NK-92 treated with Interleukin-12 subunit alpha and Interleukin-12 subunit beta, amount 100 ng/mL, for 24 hours (cell line): ENCODE measurements at places on chromosomes 11 and 22.

DNA sequence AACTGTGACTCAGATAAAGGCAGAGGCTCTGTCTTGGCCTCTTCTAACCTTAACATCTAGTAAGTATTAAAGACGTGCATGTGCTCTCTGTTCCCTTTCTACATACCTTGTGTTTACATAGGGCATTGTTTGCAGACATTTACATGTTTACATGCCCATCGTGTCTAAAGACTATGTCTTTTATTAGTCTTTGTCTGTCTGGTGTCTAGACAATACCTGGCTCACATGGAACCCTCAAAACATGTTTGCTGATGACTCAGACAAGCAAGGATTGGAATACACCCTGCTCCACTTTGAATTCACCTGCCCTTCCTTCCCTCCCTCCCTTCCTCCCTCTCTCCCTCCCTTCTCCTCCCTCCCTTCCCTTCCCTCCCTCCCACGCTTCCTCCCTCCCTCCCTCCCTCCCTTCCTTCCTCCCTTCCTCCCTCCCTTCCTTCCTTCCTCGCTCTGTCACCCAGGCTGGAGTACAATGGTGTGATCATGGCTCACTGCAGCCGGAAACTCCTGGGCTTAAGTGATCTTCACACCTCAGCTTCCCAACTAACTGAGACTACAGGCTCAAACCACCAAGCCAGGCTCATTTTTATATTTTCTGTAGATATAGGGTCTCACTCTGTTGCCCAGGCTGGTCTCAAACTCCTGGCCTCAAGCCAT, 23.7 kb upstream of the SORL1-AS1 start:
- DNase-seq, result no peak

DNA sequence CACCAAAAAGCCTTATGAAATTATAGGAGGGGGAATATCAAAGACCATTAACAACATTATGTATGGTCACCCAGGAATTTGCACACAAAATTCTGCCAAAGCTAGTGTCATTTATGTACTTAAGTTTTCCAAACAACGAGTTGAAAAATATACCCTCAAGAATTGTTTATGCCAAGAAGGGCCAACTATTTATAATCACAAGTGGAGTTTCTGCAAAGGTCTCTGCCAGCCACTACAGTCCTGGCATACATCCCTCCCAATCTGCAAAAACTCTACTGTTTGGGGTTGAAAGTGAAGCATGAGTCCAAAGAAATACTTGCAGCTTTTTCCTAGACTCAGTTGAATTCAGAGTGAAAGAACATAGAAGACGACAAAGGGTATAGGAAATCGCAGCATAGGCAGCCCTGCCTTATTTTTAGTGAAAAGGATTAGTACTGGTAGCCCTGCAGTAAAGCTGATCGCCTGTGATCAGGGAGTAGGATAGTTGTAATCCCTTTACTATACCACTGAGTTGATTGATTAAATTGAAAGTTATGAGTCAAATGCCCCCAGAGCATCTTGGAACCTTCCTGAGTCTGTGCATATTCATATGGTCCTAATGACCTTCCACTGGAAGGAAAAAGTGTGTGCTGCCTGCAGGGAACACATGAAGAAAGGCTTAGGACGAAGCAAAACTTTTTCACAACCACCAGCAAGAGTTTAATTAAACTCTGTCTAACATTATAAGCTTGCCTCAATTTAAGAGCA, 144.0 kb downstream of the SPON1 start:
- no peak for DNase-seq

DNA sequence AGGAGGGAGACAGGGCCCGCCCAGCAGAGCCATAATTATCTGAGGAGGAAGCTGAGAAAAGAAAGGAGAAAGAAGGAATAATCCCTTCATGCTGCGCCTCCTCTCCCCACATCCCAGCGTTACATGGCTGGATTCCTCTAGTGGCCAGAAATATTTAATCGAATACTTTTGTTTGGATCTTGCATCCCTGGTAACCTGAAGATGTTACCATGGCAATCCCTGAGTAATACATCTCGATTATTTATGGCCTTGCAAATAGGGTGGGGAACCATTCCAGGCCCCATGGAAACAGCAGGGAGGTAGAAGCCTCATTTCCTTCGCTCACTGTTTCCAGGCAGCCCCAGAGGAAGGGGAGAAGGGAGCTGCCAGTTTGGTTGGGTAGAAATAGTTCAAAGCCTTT, 357.7 kb downstream of the BUD13 start:
- DNase-seq, result no peak

DNA sequence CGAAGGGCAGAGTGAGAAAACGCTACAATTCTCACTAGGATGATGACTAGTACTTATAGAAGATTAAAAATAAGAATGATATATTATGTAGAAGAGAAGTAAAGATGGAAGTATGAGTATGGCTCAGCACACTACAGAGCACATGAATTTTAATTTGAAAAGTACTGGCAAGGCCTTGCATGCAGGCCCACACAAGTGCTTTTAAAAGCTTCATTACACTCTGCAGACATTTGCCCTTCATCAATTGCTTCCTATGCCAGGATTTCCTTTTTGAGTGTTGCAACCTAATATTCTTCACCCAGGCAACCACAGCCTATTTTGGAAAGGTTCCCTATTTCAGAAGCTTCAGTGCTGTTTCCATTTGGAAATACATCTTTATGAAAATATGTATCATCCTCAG, 81.1 kb downstream of the LARGE2 start:
- no peak for DNase-seq

DNA sequence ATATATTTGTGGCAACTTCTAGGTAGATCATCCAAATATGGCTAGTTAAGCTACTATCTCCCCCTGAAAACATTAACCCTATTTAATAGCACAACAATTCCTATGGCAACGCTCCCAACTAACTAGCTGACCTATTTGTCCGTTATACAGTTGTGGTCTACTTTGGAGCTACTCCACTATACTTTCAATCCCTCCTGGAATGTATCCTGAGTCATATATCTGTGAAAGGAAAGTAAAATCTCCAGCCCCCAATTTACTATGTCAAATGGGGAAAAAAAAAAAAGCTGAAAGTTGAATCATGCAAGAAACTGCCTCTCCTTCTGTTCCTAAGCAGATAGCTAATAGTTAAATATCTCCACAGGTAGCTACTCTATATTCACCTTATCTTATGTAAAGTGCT, 128.5 kb downstream of the CD44 start:
- DNase-seq, result no peak

DNA sequence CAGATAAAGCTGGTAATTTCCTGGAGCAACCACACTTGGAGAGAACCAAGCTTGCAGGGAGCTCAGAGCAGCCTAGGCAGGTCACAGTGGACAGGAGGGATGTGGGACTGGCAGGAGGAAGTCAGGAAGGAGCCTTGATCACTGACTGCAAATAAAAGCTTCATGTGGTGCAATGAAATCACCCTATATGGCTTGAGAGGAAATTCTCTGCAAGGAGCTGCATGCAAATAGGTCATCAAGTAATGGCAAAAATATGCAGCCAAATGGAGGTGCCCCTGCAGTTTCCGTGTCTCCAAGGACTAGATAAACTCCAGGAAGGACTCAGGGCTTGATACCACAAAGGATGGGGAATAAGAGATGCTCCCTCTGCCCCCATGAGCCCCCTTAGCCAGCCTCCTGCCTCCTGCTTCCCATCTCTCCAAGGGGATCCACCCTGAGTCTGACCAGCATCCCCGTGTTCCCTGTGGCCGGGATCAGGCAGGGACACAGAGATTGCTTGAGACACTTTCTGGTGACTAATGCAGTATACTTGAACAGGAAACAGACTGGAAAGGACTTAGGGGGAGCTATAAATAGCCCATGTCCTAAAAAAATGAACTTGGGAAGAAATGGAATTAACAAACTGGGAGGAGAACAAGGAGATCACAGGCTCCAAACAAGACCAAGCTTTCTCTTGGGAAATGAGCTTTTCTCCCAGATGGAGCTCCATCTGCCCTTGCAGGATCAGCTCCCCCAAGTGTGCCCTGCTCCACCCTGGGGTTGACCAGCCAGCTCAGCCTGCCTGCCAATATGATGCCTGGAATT, 23.9 kb upstream of the MICAL2 start:
- DNase-seq, result no peak

- no peak for DNase-seq
These were observed 11.3 kb downstream of the P2RY2 start for GRCh38 chr11:73229321-73229895.

- DNase-seq, result no peak
These were observed 50.7 kb downstream of the ARHGEF12 start for GRCh38 chr11:120386774-120387371.

DNA sequence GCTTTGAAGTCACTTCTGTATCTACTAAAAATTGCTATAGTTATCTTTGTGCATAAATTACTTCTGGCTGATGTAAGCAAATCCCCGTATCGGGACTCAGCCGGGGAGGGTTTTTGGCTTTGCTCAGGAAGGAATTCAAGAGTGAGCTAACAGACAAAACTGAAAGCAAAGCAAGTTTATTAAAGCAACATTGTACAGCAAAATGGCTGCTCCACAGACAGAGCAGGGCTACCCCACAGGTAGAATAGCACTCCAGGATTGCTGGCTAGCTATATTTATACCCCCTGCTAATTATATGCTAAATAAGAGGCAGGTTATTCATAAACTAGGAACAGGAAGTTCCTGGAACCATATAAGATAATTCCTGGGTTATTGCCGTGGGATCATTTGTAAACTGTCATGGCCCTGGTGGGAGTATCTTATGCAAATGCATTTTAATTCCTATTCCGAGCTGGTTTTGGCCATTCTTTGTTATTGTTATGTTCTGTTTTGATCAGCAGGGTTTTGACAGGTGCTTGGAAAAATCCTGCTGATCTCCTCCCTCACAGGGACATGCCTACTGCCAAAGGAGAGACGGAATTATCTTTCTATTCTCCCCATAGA, 15.2 kb downstream of the MIF start:
- no peak for DNase-seq

- DNase-seq, result no peak
These were observed 1.0 kb downstream of the RASSF10 start for GRCh38 chr11:13009921-13010748.

GRCh38 chr22:37443086-37443485, 15.8 kb upstream of the ELFN2 start:
- DNase-seq, result no peak
